ENCODE measurements at places on chromosomes 5 and 9.

GRCh38 chr9:3235497-3235896 is 290.3 kb downstream of the RFX3 start:
- no peak for DNase-seq

DNA sequence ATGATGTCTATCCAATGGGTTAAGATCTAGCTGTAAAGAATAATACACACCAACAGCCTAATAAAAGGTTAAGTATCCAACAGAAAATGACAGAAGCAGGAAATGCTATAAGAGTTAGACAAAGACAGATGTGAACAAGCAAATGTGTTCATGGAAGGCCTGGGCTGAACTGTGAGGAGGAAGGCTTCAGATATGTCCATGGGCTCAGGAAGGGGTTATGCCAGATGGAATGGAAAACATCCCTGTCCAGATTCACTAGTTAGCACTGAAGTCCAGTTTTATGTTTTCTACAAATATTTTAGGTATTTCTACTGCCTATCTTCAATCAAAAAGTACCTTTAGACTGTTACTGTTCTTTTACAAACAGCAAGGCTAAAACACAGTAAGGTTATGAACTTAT is 27.1 kb downstream of the ERAP1 start:
- no peak for DNase-seq

DNA sequence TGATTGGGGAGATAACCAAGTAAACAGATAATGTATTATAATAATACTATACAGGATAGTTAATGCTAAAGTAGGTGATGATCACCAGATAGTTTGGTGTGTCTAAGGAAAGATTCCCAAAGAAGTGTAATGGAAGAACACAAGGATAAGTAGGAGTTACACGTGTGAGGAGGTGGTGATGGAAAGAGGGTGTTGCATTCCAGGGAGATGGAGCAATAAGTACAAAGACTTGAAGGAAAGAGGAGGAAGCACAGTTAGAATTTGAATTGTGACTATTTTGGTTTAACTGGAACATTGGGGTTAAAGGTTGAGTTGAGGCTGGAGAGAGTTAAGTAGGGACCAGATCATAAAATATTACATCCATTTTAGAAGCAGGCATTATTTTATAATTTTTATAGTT is 76.9 kb downstream of the IPO11 start:
- DNase-seq: no peak

DNA sequence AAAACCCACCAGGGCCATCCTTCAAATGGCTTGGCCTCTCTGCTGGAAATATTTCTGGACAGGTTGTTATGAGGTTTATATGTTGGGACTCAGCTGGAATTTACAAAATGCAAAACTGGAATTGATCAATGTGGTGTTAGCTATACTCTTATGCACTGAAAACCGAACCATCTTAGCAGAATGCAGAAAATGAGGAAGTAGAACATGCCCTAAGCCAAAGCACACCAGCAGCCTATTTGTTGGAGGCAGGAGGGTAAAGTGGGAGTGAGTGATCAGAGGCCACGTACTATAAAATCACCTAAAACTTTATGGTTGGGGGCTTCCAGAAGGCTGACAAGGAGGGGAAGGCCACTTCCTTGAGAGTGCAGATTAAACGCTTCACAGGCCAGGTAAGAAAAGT is 63.6 kb upstream of the C5orf63 start:
- no peak for DNase-seq

GRCh38 chr5:127425037-127425436 is 92.4 kb upstream of the PRRC1 start:
- no peak for DNase-seq

- DNase-seq: no peak
These were observed 1808.6 kb upstream of the NUDT12 start for GRCh38 chr5:105371169-105371568.

GRCh38 chr5:77305956-77306355 is 95.5 kb downstream of the PDE8B start:
- DNase-seq: no peak

DNA sequence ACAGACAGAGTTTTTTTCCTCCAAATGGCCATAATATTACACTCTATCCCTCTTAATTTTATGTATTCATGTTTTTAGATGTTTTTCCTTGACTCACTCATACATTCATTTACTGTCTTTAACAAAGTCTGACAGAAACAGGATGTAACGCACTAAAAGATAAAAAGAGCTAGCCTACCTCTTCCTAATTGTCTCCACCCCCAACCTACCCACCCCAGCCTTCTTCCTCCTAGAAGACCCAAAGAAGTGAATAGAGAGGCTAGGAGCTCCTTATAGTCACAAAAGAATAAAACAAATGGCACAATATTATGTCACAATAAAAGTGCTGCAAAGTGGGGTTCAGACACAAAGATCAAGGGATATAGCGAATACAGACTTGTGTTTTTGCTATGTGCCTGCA is 719 bp downstream of the NOL8 start:
- DNase-seq: no peak

GRCh38 chr9:110785166-110785565 is 116.6 kb downstream of the MUSK start:
- no peak for DNase-seq

- DNase-seq: no peak
These were observed 12.9 kb upstream of the FRRS1L start for GRCh38 chr9:109179801-109180523.

GRCh38 chr9:130789747-130790672 is 45.0 kb upstream of the ABL1 start:
- no peak for DNase-seq

GRCh38 chr9:91119679-91120078 is 242.0 kb downstream of the AUH start:
- peak; percentile 68 for DNase-seq

DNA sequence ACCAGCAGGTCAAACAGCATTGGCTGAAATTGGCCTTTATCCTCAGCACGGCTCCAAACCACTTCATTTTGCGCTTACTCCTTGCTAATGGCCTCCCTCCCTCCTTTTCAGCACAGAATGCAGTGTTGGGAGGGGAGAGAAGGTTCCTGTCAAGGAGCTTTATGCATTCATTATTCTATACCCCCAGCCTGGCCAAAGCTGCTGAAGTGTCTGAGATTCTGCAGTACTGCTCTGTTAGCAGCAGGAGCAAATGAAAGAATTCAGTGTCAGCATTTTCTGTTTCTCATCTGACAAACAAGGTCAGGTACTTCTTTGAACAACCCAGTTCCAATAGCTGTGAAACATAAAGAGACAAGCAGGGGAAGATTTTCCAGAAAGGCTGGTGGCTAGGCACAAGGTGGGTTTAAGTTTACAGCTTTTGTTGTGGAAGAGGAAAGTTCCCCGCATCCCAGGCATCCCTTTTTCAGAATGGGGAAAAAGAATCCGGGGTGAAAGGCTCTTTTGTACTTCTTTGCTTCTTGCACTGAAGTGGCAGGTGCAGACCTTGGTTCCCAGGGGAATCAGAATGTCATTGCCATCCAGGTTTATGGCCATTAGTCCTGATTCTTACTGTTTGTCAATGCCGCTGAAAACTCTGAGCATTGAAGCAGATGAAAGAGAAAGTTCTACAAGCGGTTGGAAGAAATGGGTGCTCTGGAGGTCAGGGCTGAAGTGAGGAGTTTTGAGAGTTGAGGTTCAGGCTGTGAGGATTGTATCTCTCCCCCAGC is 109.3 kb upstream of the APC start:
- DNase-seq: no peak

DNA sequence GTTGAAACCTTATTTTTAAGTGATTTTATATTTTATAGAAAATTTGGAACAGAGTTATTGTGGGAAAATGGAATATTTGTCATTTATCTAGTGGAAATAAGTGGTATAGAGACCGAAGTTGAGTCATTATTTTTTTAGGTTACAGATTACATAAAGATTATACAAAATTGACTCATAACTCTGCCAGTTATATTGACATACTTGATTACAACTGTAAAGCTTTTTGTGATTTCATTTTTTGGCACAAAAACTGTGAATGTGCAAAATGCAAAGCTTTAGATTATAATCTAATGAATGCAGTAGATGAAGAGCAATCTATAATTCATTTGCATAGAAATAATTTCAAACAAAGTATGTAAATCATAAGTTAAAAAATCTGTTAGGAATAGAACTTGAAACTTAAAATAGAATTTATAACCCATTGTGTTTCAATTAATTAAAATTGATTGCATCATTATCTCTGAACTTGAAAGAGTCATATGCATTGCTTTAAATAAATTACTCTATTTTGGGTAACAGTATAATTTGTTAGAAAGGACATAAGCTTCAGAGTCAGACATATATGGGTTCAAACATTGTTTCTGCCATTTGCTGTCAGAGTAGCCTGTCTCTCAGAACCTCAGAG is 280.4 kb downstream of the FER start:
- DNase-seq: no peak

DNA sequence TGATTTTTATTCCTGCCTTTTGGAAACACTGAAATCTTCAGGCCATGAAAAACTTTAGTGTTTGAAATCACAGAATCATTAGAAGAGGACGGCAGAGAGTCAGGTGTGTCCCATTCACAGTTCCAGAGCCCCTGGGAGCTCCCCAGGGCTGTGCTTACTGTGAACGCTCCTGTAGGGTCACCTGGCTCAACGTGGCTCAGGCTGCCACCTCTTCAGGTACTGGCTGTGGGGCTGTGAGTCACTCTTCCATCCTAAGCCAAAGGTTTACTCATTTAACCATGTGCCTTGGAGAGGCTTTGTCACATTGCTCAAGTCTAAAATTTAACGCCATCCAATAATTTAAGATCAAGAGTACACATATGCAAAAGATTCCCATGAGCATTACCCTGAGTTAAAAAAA is 50.2 kb upstream of the FSTL4 start:
- DNase-seq: no peak

DNA sequence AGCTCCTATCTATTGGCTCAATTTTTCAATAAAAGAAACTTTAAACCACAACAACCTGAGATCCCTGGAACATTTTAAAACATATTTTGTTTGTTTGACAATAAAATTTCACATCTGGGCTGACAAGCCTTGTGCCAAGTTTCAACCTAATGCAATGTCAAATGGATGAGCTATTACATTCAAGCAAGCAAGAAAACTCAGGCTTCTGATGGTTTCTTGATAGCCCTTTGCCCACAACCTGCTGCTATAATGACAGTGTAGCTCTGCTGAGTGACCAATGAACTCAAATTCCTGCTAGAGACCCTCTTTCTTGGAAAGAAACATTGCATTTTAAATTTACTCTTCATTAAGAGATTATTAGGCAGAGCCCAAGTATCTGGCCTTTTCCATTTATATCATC is 472.9 kb downstream of the ARHGEF28 start:
- no peak for DNase-seq

- DNase-seq: no peak
These were observed 233.6 kb upstream of the SLC24A2 start for GRCh38 chr9:20022410-20022809.

DNA sequence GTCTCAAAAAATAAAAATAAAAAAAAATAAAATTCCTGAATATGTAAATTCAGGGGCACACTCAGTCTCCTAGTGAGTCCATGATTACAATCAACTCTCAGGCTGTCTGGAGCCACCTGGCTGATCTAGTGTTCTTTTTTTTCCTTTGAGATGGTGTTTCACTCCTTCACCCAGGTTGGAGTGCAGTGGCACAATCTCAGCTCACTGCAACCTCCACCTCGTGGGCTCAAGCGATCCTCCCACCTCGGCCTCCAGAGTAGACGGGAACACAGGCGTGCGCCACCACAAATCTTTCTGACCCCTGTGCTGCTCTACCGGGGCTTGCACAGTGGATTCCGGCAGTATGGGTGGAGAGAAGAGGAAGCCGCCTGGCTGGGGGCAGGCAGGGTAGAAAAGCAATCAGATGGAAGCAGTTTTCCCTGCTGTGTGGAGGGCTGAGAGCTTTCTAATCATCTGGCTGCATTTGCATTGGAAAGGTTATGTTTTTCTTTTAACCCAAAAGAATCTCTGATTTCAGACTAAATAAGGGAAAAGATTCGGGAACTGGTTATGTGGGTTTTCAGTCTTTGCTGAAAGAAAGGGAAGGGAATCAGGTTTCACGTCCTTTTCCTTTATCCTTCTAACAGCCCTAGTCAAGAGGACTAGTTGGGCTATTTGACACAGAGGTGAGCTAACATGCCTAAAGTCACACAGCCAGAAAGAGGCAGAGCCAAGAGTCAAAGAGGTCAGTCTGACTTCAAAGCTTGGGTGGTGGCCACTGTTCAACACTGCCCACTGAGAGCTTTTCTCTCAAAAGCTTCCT is 26.3 kb upstream of the CORO2A start:
- DNase-seq: no peak

DNA sequence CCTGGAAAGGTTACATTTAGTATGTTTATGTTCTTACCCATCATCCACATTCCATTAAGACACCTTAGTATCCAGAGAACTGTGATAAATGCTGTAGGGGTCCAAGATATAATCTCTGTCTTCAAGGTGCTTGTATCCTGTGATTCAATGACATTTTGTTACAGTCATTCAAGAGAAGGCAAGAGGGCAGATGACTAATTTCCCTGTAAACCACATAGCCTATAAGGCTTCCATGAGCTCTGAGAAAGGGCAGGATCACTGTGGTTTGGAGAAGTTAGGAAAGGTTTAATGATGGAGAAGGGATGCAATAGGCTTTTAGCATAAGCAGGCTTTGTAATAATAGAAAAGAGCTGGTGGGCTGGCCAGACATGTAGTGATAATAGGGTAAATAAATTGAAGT is 40.0 kb downstream of the PAPPA start:
- no peak for DNase-seq

DNA sequence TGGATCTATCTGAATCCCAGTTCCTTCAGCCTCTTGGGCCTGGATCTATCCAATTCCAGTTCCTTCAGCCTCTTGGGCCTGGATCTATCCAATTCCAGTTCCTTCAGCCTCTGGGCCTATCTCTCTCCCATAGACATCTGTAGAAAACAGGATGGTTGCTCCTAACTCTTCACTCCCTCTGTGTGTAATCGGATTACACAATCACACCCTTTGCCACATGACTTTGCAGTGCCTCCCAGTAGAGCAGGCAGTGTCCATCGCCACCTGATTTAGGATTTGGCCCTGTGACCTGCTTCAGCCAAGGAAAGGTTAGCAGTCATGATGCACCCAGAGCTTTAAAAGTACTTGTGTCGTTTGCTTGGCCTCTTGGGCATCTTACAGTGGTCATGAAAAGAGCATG is 56.7 kb downstream of the LHX2 start:
- no peak for DNase-seq

GRCh38 chr5:173806270-173807035 is 81.7 kb upstream of the CPEB4 start:
- no peak for DNase-seq

Data from HS-27A (cell line).